ENCODE measurements at places on chromosomes 7 and 10.

- no peak for DNase-seq
These were observed 224.4 kb downstream of the PTPRN2 start for GRCh38 chr7:158362912-158363905.

DNA sequence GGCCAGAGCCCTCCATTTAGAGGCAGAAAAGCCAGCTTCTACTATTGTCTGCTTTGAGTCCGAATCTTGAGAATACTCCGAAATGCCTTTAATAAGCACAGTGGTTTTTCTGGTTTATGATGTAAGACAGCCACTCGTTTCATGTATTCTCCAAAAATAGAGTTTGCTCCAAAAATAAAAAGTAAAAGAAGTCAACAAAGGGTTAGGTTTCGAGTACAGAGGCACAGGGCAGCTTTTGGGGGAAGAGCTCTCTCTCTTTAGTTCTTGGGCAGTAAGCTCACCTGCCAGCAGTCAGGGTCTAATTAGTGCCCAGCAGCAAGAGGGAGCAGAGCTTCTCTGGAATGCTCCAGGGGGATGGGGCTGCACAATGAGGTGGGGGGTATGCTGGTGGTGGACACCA is 20.2 kb downstream of the CREB3L2 start:
- DNase-seq = no peak

GRCh38 chr10:125976960-125977605 is 80.7 kb downstream of the FANK1 start:
- DNase-seq = no peak

DNA sequence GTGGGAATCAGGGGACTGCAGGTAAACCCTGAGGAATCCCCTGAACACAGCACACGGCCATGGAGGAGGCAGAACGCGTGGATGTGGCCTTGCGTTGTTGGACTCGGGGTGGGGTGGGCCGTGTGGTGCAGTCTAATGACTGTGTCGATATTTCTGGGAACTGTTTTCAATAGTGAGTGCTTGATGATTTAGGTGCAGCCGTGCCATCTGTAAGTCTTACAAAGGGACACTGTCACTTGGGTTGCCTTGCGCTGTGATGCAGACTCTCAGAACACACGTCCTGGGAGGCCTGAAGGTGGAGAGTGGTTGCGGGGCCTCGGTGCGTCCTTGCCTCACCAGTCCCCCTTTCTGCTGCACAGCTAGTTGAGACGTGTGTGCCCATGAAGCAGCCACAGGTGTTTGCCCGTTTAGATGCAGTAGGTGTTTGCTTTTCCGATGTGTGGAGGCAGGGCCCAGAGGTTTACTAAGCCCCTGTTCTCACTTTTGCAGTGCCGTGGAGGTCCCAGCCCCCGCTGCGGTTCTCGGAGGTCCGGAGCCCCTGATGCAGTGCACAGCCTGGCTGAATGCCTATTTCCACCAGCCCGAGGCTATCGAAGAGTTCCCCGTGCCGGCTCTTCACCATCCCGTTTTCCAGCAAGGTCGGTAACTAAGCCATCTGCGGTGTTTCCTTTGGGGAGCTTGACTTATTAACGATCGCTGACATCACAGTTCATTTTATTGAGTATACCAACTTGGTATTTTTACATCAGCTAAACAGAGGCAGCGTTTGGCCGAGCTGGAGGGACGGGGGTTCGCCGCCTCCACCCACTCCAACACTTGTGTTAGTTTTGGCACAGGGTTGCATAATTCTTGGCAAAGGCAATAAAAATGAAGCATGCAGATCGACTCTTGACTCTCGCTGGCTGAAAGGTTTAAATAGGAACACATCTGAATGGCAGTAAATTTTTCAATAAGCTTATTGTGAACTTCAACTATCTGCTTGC is 240.7 kb downstream of the MGMT start:
- no peak for DNase-seq

DNA sequence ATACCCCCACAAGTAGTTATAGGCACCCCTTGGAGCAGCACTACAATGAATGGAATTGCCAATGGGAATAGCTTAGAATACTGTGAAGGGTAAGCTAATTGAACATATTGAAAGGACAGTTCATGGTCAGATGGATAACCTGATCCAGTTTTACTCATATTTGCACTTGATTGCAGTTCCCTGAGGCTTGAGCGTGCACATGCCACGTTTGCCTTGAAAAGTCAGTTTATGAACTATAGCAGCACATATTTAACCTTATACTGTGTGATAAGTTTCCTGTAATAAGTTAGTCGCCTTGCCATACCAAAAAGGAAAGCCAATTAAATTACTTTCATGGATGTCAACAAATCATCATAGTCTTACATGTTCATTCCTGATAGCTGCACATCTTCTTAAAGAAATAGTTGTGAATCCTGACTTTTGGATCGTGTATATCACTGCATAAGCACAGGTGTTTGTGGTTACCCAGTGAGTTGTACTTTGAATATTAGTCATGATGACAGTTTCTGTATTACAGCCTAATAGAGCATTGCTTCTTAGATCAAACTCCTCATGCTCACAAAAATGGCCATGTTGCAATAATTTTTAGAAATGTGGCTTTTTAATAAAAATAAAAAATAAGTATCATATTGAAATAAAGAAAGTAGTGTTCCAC is 21.6 kb downstream of the DNTT start:
- no peak for DNase-seq

DNA sequence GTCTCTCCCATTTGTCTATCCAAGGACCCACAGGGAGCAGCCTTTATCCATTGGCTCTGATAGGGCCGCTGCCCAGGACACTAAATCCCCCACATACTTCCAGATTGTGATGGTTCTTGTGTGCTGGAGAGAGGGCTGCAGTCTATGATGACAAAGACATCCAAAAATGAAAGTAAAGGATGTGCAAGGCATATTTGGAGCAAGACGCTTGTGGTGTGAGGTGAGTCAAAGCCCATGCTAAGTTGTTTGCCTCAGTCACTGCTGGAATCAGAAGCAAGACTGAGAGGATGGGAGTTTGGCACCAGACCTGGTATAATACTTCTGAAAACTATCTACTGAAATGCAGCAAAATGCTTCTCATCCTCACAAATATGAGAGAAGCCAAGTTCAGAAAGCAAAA is 22.7 kb downstream of the ZNF22 start:
- no peak for DNase-seq

- no peak for DNase-seq
These were observed 1.1 kb upstream of the ADRA2A start for GRCh38 chr10:111075577-111076185.

DNA sequence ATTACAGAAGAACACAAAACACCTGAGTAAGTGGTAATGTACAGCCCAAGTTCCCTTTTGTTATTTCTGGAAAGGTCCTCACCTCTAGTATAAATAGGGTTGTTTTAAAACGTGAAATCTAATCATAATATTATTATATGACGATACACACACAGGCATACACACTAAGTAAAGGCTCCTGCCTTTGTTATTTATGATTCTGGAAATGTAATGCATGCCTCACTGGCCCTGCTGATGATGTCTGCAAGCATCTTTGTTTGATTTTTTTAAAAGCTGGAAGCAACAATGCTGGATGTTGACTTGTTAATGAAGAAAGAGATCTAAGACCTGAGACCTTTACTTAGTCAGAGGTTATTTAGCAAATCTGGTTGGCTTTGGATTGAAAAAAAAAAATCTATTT is 307.4 kb upstream of the SORCS1 start:
- DNase-seq = no peak

DNA sequence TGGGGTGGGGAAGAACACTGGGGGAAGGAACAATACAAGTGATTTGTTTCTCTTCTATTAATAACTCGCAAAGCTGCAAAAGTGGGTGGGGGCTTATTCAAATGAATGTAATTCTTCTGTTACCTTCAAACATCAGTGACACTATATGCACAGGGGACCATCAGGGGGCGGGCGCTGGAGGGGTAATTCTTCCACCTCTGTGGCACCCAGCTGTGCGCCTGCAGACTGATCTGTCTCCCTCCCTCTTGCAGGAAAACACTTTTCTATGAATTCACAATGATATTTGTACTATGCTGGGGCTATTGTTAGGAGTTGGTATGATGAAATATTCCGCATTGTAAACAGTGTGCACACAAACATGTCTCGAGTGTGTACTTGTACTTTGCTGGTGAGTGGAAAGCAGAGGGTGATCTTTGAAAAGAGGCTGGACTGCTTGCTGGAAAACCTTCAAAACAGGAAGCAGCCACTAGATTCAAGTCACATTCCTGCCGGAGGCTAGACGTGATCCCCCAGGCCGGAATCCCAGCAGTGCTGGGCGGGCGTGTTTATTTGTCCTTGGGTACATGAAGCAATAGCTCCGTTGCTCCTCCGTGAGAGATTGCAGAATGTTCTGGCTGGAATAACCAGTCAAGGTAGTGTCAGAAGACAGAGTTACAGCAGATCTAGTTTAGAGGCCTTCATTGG is 15.8 kb upstream of the BNIP3 start:
- no peak for DNase-seq

DNA sequence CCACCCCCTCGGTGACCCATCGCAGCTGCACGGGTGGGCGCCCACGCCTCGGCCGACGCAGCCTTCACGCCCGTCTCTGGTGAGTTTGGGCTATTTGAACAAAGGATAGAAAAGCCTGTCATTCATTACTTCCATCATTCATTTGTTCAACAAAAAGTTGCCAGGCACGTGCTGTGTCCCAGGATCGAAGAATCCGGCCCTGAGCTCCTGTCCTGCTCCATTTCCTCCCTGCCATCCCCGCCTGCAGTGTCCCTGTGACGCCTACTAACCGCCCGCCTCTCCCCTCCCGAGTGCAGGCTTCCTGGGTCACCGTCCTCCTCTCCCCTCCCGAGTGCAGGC is 340.1 kb downstream of the WDR37 start:
- DNase-seq = no peak

- DNase-seq = no peak
These were observed 48.3 kb downstream of the CSTF2T start for GRCh38 chr10:51651063-51651462.

GRCh38 chr7:45162311-45162845 is 4.8 kb downstream of the RAMP3 start:
- DNase-seq = no peak

- DNase-seq = no peak
These were observed 152.6 kb downstream of the BMPER start for GRCh38 chr7:34057956-34058355.

- no peak for DNase-seq
These were observed 222.8 kb downstream of the RELN start for GRCh38 chr7:103766660-103767059.

GRCh38 chr7:90777465-90777864 is 181.3 kb downstream of the CDK14 start:
- DNase-seq = no peak

GRCh38 chr10:102191956-102192355 is 34.1 kb upstream of the ELOVL3 start:
- DNase-seq = no peak

DNA sequence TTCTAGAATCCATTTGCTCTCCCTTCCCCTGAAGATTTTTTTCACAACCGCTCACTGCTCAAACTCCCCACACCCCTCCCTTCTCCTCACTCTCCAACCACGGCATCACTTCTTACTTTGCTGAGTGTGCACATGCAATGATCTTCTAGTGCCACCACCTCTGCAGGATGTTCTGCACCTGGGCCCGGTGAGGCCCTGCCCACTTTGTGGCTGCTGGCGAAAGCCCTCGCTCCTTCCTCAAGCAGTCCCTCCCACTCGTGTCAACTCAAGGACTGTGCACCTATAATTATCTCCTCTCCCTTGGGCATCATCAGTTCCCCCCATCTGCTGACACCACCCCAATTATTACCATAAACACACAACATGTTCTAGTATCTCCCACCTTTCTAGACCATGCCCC is 91.0 kb upstream of the LANCL2 start:
- DNase-seq = no peak

GRCh38 chr7:157644946-157645345 is 308.1 kb downstream of the DNAJB6 start:
- DNase-seq = no peak

DNA sequence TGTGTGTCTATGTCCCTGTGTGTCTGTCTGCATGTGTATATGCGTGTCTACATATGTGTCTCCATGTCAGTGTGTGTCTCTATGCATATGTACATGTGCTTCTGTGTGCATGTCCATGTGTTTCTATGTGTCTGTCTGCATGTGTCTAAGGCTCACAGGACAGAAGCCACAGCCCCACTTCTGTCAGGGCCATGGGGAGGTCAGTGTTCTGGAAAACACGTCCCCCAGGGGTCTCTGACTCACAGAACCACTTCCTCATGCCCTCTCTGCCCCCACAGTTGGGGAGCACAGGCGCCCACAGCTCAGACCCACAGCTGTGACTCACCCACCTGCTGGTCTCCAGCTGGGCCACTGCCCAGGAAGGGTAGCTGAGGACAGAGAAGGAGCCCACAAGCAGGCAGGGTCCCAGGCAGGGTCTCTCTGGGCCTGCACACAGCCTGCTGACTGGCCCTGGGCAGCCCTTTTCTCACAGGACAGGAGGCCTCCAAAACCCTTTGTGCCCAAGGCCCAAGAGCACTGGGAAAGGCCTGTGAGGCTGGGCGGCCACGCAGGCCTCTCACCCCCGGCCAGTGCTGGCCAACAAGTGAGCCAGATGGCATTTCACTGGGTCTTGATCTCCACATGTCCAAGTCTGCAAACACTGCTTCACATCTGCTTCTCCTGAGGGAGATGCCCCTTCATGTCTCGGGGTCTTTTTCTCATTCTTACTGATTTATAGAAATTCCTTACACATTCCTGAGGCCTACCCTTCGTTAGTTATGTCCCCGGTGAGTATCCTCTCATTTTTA is 102.9 kb upstream of the FAM20C start:
- peak; percentile 84 for DNase-seq

- DNase-seq = no peak
These were observed 760 bp upstream of the FOXK1 start for GRCh38 chr7:4681218-4681851.

DNA sequence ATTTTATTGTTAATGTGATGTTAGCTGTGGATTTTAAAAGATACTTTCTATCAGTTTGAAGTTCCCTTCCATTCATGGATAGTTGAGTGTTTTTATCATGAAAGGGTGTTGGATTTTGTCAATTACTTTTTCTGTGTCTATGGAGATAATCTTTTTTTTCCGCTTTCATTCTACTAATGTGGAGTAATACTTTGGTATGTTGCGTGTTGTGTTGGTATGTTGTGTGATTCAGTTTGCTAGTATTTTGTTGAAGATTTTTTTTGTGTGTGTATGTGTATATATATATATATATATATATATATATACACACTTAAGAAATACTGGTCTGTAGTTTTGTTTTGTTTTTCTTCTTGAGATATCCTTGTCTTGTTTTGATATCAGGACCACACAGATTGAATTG is 100.3 kb downstream of the CCSER2 start:
- no peak for DNase-seq

- no peak for DNase-seq
These were observed 82.0 kb upstream of the GTF2IRD1 start for GRCh38 chr7:74371381-74372341.

- DNase-seq = no peak
These were observed 54.9 kb downstream of the TMEM168 start for GRCh38 chr7:112735261-112735660.

GRCh38 chr10:28043941-28044340 is 45.1 kb upstream of the ODAD2 start:
- DNase-seq = no peak

GRCh38 chr7:24826662-24827020 is 69.4 kb upstream of the GSDME start:
- no peak for DNase-seq

Measured in suppressor macrophage treated with lipopolysaccharide for 4 hours (primary cell).